ENCODE measurements at places on chromosomes 1 and 21. TPM values are rescaled to one million over a fixed set of nuclear protein-coding genes. Genes with fewer than 3 reads are reported as not detected.

DNA sequence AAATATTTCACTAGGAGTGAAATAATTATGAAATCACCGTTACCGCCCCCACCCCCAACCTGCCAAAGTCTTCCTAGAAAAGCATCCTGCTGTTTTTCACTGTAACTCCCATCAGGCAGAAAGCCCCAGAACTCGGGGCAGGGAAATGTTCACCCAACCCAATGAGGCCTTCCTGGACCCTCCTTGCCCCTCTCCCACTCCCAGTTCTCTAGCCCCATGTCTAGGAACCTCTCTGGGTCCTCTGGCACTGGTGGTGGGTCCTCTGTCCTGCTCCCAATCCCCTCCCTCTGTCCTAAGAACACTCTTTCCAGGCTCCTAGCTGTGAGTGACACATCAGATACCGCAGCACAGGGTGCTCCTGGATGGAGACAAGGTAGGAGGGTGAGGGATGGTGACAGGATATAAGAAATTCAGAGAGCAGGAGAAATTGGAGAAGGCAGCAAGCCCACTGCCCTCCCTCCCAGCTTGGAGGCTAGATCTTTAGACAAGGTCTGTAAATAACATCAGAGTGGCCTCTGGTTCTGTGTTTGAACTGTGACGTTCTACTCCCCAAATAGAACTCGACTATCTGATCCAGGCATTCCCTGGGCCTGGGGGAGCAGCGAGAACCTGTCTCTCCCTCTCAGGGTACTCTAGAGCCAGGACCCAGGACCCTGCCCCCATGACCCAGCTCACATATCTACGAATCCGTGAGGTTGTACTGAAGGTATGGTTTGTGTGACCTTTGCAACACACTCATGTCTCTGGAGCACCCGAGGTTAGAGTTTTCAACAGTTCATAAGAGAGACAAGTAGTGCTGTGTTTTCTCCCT lies 23.3 kb upstream of the BTG2 start:
- DNase-seq = no peak

DNA sequence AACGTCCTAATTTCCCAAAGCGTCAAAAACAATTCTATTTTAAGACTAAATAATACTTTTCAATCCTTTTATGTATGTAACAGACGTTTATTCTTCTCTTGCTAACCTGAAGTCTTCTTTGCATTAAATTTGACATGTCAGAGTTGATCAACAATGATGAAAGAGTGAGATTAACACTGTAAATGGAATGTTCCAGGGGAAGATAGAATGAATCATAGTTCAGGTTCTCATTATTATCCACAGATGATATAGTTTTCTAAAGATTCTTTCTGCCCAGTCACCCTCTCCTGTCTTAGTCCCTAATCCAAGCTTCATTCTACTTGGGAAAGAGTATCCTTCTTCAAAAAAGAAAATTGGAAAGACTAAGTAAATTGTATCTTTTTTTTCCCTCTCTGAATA lies 38.9 kb downstream of the SDCCAG8 start:
- DNase-seq = no peak

DNA sequence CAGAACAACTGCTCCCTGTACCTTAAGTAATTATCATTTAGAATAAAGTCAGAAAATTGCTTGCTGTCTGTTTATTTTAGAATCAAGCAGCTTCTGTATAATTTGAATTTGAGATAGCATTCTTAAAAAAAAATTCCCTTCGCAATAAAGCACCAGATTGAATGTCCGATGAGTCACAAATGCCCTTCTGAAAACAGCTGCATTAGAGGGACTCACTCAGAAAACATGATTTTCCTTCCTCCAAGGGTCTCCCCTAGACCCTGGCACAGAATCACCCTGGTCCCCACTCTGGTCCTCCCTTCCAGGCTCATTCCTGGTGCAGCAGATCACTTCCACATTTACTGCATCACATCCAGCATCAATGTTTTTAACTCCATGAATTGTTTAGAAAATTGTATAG lies 471.1 kb upstream of the VAMP3 start:
- no peak for DNase-seq

DNA sequence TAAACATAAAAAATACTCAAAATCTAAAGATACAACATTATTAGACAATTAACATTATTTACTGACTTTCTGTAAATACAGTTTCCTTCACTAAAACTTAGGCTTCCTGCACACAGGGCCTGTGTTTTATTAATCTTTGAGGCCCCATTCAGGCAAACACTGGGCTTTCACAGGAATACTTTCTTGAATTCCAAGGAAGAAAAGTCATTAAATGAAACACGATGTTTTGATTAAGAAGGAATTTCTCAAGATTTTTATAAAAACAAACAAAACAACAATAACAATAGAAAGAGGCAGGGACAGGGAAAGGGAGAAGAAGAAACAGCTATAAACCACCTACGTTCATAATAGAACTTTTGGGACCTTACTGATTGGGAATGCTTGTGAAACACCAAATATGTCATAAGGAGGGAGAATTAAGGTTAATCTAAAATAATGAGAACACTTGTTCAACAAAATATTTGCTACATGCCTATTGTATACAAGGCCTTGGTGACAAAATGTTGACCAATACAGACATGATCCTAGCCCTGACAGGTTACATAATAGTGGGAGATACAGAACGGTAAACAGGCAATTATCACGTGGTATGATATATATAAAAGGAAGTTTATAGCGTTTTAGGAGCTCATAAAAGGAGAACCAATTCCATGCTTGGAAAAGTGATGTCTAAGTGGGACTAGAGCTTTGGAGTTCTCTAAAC lies 3.6 kb downstream of the DDAH1 start:
- DNase-seq = no peak

GRCh38 chr1:110135666-110136065 lies 14.6 kb upstream of the SLC6A17 start:
- DNase-seq = no peak

Gene NUDT4B
- 2.3 TPM for polyA plus RNA-seq

Gene IVL
- 0.21 TPM for polyA plus RNA-seq

Gene RUNX1
- 2.6 TPM for polyA plus RNA-seq
